Fibroblast of skin of right biceps (primary cell): ENCODE measurements at places on chromosomes 5 and 9.
A peak's percentile ranks its signal among the peaks of the same experiment; 100 is the strongest.

DNA sequence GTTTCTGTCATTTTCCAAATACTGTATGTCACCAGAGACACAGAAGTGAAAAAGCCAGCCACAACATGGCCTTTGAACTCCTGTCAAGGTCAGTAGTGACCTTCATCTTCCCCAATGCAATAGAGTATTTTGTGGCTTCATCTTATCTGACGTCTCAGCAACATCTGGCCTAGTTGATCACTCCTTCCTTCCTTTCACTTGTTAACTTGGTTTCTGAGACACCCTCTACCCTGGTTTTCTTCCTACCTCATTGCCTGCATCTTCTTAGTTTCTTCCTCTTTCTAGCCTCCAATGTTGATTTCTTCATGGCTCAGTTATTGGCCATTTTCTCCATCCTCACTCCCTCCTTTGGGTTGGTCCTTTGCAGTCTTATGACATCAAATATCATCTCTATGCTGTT is 36.3 kb downstream of the GLIS3 start:
- no peak for DNase-seq

- no peak for DNase-seq
These were observed 67.3 kb upstream of the VCAN start for GRCh38 chr5:83404182-83404716.

GRCh38 chr9:27719711-27720110 is 146.4 kb upstream of the C9orf72 start:
- DNase-seq = no peak

- no peak for DNase-seq
These were observed 49.2 kb upstream of the CTNNAL1 start for GRCh38 chr9:109062543-109062942.

- DNase-seq = peak; percentile 32
These were observed 126.0 kb downstream of the SLIT3 start for GRCh38 chr5:169174923-169175322.

DNA sequence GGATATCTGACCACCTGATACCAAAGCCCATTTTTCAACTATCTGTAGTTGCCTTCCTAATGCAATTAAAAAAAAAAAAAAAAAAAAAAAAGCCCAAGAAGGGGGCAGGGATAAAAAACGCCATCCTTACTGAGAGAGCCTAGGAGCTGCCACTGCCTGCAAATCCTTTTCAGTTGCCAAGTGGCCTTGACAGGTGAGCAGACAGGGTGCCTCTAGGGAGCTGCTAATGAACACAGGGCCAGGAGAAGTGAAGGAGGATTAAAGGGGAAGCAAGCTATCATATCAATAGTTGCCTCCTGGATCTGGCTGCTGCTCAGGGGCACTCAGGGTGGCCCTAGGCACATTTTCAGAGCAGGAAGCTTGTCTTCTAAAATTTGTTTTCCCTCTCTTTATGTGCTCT is 547.4 kb downstream of the TLE1 start:
- DNase-seq = no peak

DNA sequence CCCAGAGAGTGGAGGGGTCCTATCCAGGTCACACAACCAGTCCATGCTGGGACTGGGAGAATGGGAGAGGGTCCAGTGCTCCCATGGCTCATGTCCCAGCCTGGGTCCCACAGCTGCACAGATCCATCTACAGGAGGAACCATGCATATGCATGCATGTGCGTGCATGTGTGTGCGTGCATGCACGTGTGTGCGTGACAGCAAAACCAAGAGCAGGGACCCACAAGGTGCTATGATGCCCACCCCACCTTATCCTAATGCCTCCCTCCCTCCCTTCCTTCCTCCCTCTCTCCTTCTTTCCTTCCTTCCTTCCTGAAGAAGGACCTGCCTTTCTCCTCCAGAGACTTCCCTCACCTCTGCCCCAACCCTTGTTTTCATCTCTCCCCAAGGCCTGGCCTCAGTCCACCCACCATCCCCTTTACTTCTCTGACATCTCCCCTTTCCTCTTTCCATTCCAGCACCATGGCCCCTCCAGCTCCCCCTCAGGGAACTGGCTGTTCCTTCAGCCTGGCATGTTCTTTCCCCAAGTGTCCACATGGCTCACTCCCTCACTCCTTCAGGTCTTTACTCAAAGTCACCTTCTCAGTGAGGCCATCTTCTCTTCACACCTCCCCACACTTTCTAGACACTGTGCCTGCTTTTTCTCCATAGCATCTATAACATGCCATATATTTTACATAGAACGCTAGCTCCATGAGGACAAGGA is 21.8 kb downstream of the AQP7 start:
- no peak for DNase-seq

DNA sequence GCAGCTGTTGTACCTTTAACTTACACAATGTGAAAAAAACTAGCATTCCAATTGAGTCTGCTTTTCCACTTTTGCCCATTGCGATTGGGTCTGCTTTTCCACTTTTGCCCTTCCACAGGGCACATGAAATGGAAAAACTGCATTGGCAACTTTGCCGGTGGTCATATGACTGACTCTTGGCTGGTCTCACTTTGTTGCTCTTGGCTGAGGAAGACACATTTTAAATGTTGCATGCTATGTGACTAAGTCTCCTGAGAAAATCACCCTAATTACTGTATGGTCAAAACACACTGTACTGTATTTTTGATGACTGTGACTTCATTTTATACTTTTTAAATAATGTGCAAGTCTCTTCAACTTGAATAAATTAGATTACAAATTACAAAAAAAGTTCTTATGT is 1.6 kb upstream of the OXCT1 start:
- DNase-seq = peak; percentile 14

GRCh38 chr9:95512709-95513095 is 4.1 kb downstream of the PTCH1 start:
- peak; percentile 17 for DNase-seq

DNA sequence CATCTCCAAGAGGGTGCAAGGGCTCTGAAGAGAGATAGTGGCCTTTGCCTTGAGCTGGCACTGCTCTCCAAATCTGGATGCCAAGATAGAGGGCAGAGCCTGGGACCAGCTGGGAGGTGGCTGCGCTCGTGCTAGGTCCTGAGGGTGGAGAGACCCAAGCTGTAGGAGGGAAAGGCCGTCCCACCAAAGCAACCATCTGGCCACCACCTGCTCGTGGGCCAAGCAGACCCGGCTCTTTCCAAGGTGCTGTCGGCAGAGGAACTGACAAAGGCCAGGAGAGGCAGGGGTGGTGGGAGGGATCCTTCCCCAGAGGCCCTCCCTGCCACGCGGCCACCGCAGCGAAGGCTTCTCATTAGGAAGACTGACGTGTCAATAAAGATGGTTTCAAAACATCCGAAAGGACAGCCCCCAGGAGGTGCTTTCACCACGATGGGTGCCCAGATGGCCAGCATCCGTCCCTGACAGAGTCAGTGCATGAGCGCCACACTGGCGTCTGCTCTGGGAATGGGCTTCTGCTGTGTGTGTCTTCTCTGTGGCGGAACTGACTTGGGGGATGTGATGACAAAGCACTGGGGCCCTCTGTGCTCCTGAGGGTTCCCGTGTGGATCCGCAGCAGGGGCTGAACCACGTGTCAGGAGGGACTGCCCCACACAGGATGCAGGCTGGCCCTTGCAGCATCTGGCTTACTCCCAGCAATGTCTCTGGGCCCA is 213.5 kb downstream of the FANCC start:
- peak; percentile 32 for DNase-seq

DNA sequence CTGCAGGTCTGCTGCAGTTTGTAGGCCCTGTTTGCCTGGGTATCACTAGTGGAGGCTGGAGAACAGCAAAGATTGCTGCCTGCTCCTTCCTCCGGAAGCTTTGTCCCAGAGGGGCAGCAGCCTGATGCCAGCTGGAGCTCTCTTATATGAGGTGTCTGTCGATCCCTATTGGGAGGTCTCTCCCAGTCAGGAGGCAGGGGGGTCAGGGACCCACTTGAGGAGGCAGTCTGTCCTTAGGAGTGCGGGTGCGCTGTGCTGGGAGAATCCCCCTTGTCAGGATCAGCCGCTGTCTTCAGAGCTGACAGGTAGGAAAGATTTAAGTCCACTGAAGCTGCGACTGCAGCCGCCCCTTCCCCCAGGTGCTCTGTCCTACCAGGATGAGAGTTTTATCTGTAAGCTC is 64.9 kb downstream of the CCDC171 start:
- DNase-seq = no peak

- no peak for DNase-seq
These were observed 198.6 kb downstream of the MSX2 start for GRCh38 chr5:174922955-174923354.

GRCh38 chr5:90637731-90638130 is 79.1 kb downstream of the ADGRV1 start:
- DNase-seq = no peak

DNA sequence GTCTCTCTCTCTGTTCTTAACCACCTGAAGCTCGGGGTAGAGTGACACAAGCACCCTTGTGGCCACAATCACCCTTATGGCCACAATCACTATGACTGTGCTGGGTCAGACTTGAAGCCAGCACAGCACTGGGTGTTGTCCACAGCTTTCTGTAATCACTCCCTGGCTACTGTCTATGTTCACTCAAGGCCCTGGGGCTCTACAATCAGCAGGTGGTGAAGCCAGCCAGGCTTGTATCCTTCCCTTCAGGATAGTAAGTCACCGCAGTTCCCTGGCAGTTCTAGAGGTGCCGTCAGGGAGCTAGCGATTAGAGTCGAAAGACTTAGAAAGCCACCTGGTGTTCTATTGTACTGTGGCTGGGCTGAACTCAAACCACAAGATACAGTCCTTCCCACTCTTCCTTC is 44.2 kb downstream of the GDA start:
- DNase-seq = no peak

GRCh38 chr9:107772988-107773387 is 283.4 kb upstream of the KLF4 start:
- DNase-seq = no peak

DNA sequence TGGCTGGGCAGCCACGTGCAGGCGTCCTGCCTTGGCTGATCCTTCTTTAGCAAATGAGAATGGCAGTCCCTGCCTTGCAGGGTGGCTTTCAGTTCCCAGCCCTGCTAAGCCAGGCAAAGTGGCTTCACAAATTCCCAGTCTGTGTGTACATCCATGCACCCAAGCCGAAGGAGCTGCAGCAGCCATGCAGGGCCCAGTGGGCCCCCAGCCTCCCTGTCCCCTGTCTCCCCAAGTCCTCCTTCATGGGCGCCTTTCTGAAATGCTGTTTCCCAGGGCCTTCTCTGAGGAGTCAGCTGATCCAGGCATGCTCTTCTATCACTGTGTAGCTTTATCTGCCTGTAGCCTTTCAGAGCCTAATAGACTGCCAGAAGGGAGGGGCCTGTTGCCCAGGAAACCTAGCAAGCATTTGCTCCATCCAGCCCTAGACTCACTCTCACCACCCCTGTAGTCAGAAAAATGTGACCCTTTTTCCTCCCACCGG is 47.4 kb upstream of the SHC3 start:
- DNase-seq = peak; percentile 7

DNA sequence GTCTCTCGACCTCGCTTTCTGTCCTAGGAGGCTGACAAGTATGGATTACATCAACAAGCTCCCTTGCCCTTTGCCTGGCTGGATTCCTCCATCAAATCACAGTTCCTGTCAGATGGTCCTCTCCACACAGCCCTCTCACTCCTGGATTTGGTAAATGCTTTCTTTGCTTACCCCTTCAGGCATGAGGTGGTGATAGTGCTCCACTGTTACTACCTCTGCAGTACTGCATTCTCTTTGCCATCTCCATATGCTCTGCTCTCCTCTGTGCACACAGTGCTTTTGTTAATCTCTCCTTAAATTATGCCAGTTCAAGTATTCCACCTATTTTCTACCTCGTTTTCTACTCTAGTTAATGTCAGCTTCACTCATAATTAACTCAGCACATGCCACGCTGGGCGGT is 279.2 kb downstream of the DMAC1 start:
- no peak for DNase-seq

DNA sequence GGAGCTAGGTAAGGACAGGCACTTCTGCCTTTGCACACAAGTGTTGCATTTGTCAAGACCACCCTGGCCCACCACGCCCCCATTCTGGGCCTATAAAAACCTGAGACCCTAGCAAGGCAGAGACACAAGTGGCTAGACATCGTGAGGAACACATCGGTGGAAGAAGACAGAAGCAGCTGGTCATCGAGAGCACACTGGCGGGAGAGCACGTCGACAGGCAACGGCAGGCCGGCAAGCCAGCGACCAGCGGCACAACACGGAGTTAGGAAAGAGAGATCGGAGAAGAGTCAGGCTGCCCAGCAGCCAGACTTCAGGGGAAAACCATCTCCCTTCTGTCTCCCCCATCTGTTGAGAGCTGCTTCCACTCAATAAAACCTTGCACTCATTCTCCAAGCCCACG is 76.1 kb downstream of the HRH2 start:
- DNase-seq = no peak

DNA sequence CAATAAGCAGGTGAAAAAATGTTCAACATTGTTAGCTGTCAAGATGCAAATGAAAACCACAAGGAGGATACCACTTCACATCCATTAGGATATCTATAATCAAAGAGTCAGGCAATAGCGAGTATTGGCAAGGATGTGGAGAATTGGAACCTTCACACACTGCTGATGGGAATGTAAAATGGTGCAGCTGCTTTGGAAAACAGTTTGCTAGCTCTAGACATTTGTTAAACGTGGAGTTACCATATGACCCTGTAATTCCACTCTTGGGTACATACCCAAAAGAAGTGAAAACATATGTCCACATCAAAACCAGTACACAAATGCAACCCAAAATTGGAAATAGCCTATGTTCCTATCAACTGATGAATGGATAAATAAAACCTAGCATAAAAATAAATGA is 37.4 kb downstream of the SCAMP1 start:
- DNase-seq = no peak

DNA sequence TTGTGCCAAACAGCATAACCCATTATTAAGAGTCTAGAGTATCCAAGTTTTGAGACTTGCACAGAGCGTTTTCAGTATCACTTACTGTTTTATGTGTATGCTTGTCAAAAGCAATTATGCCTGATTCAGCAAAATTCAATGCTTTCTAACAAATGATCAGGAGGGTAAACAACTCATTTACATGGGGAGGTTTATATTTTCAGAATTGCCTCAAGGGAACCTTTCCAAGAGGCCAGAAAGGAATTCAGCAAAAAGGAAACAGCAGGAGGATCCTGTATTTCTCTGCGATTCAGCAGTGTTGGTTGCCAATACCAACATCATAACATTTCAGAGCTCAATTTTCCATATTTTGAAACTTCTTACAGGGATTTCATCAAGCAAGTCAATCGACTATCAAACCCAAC is 69.3 kb upstream of the DAB2 start:
- DNase-seq = peak; percentile 70

- no peak for DNase-seq
These were observed 21.5 kb upstream of the NEUROG1 start for GRCh38 chr5:135557076-135557838.

GRCh38 chr9:136693135-136693489 is 5.9 kb upstream of the AGPAT2 start:
- DNase-seq = no peak

GRCh38 chr9:129289131-129289731 is 111.2 kb upstream of the IER5L start:
- no peak for DNase-seq

GRCh38 chr5:131379723-131380122 is 115.9 kb downstream of the CDC42SE2 start:
- peak; percentile 57 for DNase-seq
